ENCODE measurements at places on chromosomes 7 and 10.

GRCh38 chr7:77631820-77632219 lies 64.4 kb upstream of the RSBN1L start:
- DNase-seq: no peak

- no peak for DNase-seq
Observed at GRCh38 chr7:157596881-157597280, 260.1 kb downstream of the DNAJB6 start.

DNA sequence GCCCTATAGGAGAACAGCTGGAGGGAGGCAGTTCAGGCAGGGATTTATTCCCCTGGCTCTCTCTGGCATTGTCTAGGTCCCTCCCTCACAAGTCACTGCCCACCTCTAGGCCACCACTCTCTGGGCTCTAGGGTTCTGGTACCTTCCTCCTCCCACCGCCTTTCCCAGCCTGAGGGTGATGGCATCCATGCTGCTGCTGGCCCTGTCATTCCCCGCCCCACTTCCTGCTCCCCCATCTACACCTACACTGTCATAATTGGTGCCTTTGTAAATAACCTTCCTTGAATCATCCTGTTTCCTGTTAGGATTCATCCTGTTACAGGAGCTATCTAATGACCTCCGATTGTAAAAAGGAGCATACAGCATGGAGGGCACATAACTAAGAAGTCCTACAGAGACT lies 303.3 kb upstream of the COBL start:
- no peak for DNase-seq

GRCh38 chr10:62794306-62794705 lies 10.2 kb upstream of the ADO start:
- no peak for DNase-seq

DNA sequence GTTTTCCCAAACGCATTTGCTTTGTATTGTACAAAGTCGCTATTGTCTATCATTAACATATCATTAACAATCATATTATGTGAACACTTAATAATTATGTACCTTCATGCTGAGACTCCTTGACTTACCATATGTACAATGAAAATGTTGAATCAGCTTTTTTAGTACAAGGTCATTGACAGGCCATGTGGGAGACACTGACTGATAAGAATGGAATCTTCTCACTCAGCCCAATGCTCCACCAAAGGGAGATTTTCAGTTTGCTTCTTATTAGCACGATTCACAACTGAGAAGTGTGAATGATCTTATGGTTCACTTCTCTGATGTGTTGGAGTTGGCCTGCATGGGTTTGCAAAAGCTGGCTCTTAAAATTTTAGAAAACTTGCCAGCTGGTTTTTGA lies 253.5 kb upstream of the TEX47 start:
- DNase-seq: no peak

GRCh38 chr10:105154736-105155135 lies 513.6 kb downstream of the SORCS3 start:
- no peak for DNase-seq

DNA sequence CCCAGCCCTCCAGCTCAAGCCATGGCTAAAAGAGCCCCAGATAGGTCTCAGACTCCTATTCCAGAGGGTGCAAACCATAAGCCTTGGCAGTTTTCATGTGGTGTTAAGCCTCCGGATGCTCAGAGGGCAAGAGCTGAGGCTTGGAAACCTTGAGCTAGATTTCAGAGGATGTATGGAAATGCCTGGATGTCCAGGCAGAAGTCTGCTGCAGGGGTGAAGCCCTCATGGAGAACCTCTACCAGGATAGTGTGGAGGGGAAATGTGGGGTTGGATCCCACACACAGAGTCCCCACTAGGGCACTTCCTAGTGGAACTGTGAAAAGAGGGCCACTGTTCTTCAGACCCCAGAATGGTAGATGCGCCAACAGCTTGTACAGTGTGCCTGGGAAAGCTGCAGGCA lies 13.2 kb upstream of the HPSE2 start:
- no peak for DNase-seq

DNA sequence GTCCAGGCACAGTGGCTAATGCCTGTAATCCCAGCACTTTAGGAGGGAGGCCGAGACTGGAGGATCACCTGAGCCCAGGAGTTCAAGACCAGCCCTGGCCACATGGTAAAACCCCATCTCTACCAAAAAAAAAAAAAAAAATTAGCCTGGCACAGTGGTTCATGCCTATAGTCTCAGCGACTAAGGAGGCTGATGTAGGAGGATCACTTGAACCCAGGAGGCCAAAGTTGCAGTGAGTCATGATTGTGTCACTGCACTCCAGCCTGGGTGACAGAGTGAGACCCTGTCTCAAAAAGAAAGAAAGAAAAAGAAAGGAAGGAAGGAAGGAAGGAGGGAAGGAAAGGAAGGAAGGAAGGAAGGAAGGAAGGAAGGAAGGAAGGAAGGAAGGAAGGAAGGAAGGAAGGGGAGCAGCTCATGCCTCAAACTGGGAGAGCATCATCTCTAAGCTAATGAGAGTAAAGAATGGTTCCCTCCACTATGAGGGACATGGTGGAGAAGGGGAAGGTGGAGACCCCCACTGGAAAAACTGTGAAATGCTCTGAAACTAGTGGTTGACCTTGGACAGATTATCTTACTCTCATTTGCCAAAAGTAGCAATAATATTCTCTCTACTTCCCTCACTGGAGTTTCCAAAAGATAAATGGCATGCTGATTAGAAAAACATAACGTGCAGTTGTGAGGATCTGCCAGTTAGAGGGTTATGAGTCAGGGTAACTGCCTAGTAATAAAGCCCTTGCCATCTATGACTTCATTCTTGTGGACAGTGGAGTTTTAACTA lies 16.8 kb downstream of the GIMAP5 start:
- DNase-seq: no peak

GRCh38 chr7:150860291-150860977 lies 8.1 kb downstream of the AOC1 start:
- DNase-seq: no peak

- DNase-seq: no peak
Observed at GRCh38 chr7:66964411-66964810, 31.0 kb downstream of the SBDS start.

DNA sequence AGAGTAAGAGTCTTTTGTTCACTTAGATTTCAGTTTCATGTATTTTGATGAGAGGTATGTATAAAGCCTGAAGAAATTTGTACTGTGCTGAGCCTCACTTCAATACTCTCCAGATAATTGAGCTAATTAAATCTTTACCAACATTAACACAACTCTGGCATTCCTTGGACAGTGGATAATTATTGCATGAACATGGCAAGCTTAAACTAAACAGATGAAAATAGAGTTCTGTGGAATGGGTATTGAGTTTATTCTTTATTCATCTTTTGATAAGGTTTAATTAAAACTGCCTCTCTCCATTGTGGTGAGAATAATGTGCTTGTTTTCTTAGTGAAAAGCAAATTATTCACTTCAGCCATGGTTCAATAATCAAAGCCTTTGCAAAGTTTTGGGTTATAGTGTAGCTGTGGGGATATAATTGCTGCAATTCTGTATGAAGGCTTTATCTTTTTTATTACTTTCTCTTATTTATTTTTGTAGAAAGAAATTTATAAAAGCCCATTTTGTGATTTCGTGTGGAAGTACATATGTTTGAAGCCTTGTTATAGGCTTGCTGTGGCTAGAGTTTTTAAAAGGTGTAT lies 126.4 kb upstream of the FZD1 start:
- no peak for DNase-seq

- no peak for DNase-seq
Observed at GRCh38 chr10:116270126-116270770, 2.8 kb downstream of the GFRA1 start.

DNA sequence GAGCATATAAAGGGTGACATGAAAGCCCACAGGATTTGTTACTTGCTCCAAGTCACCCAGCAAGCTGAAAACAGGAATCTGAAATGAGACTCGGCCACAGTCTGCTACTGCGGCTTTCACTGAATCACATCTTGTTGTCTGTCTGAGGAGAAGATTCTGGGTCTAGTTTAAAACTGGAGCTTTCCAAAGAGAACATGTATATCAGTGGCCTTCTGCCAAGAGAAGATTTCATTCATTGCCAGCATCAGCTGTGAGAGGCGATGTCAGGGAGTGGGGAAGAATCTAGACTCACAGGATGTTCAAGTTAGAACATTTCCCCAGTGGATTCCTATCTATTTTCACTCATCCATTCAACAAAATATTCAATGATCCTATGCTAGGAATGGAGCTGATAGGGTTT lies 122.8 kb downstream of the GALNT17 start:
- no peak for DNase-seq

- no peak for DNase-seq
Observed at GRCh38 chr10:110474017-110474416, 23.7 kb upstream of the DUSP5 start.

DNA sequence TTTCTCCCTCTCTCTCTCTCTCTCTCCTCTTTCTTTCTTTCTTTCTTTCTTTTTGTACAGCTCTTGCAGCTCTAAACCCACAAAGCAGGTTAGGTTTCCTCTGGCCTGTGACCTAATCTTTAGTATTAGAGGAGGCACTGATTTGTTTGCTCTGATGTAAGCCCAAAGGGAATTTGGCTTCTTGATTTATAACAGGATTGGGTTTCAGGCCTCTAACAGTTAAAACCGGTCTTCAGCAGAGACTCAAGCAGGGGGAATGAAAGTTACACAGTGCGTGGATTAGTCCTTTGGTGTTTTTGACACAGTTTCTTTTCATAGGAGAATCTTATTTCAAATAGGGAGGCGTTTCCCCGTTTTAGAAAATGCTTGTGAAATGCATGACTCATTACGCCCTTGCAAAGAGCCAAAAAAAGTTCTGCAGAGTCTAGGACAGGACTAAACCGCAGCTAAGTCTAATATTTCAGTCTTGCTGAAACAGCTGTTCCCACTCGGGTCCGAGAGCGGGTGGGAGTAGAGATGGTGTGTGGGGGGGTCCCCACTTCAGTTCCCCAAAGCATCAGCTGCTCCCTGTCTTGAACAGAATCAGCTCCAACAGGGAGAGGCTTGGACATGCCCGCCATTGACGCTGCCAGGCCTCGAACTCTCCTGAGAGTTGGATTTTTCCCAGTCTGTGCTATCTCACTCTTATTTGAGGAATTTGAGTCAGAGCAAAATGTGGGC lies 296.5 kb upstream of the PITRM1 start:
- DNase-seq: no peak

DNA sequence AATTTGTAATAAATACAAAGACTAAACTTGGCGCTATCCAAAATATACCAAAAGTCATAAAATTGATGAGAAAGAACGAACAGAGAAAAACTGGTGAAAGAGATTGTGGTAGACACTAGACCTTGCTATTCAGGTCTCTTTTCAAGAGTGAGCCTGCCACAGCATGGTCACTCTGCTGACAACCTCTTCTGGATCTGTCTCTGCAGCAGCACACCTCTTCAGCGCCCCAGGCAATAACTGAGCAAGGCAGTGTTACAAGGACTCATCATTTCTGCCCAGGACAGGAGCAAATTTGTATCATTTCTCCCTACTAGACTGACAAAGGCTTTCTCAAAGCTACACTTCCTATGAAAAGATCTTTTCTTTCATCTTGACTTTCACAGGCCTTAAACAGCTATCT lies 976.0 kb downstream of the DNAJB9 start:
- no peak for DNase-seq

- DNase-seq: no peak
Observed at GRCh38 chr7:70574970-70575799, 556.8 kb upstream of the GALNT17 start.

- DNase-seq: no peak
Observed at GRCh38 chr10:24678757-24679156, 44.9 kb downstream of the ARHGAP21 start.

- DNase-seq: no peak
Observed at GRCh38 chr7:11748884-11749283, 83.1 kb downstream of the THSD7A start.

DNA sequence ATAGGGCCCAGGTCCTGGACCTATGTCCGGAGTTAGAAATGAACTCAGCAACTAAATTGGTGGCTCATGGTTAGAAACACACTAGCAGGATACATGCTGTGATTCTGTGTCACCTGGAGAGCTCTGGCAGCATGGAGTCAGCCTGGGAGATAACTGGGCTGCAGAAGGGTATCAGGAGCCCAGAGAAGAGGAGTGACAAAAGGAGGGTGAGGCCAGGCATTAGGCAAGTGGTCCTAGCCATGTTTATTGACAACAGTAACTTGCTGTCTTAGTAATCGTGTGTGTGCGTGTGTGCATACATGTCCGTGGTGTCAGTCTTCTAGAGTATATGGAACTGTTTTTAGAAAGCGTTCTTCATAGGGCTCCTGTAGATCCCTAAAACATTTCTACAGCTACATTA lies 157.5 kb upstream of the PHYHIPL start:
- DNase-seq: no peak

- no peak for DNase-seq
Observed at GRCh38 chr10:131002031-131002861, 309.3 kb downstream of the TCERG1L start.

GRCh38 chr7:45644237-45644636 lies 70.1 kb downstream of the ADCY1 start:
- no peak for DNase-seq

GRCh38 chr7:84548366-84549365 lies 354.1 kb upstream of the SEMA3A start:
- no peak for DNase-seq

DNA sequence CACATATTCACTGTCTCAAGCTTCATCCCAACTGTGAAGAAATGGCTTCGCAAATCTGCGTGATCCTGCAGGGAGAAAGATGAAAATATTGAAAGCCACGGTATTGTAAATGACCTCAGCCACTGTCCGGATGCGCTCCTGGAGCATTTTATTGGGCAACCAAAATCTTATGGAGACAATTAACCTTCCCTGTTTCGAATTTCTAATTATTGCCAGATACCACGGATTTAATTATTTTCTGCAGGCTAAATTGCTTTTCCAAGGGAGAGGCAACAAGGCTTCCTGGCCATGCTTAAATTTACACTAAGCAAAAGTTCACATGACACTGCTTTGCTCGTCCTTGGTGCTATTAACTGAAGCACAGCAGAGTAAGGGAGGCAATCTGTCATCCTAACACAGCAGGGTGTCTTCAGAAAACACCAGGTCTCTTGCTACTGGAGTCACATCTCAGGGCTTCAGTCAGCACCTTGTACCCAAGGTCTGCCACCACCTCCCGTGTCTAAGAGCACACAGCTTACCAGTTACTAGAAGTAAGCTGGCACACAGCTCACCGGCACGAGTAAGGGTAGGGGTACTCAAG lies 162.2 kb downstream of the SFMBT2 start:
- DNase-seq: no peak
